Cerebellar nuclear complex (tissue), 1 donor: ENCODE measurements at places on chromosomes 7 and 10.

GRCh38 chr7:17633067-17633466, 307.2 kb downstream of the SNX13 start:
- no peak for DNase-seq

DNA sequence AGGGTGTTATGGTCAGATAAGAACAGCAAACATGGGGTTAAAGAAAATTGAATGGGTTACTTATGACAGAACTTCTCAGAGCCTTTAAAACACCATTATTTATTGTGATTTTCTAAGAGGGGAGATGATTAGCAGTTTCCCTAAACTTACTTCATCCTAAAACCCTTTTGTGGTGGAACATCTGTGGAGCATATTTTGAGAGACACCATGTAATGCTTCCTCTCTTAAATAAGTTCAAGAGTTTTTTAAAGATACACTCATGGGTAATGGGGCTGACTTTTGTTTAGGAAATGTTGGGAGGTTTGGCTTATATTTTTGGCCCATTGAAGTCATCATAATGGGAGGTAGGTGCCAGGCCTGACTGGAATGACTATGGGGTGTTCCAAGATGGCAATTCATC, 8.4 kb upstream of the PDCD4 start:
- DNase-seq: no peak

GRCh38 chr7:55273186-55273980, 91.8 kb upstream of the LANCL2 start:
- no peak for DNase-seq

- no peak for DNase-seq
These were observed 105.4 kb upstream of the BTBD16 start for GRCh38 chr10:122165484-122166276.

GRCh38 chr10:27893358-27893954, 105.4 kb downstream of the ODAD2 start:
- DNase-seq: no peak

- DNase-seq: no peak
These were observed 234.6 kb upstream of the CCDC6 start for GRCh38 chr10:60140651-60141632.

- DNase-seq: no peak
These were observed 6.9 kb downstream of the LRIT1 start for GRCh38 chr10:84234479-84234878.

DNA sequence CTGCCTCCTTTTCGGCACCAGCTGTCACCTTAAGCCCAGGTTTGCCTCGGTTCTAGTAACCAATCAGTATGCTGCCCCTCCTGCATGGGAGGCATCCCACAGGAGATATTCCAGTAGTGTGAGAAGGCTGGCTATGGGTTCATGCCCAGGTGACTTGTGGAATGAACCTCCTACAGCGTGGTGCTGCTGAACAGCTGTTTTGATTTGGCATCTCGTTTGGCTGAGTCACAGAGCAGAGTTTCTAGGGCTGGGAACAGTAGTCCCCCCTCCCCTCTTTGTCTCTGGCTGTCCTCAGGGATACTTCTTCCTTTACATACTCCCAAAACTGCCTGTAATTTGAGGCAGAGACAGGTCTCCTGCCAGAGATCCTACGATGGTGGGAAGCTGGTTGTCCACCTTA, 16.1 kb downstream of the R3HCC1L start:
- DNase-seq: no peak

- no peak for DNase-seq
These were observed 149.0 kb upstream of the CHST15 start for GRCh38 chr10:124242365-124242764.

DNA sequence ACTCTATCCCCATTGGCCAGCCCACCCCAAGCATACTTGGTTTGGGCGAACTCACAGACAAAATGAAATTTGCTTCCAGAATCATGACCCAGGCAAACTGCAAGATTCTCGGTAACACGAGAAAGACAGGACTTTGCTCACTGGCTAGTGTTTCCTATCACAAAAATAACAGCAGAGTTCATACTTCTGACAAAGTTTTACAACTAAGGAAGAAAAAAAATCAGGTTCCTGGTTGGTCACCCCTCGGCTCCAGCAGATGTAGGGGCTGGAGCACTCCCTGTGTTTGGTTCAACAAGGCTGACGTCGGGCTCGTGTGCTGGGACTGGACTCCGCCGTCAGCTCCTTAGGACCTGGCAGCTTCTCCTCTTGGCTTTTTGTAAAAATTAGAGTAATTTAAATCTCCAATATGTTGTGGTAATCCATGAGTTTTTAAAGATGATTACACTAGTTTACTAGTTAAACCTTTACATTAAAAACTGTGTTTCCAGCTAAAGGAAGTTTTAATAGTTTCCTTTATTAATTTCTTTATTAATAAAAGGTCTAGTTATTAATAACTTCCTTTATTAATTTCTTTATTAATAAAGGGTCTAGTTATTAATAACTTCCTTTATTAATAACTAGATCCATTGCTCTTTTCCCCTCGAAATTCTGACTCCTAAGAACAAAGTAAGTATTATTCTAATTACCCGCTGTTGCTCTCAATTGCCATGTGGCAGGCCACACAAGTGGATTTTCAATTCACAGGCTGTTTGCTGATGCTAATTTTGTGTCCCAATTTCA, 115.6 kb upstream of the RNF32 start:
- no peak for DNase-seq

DNA sequence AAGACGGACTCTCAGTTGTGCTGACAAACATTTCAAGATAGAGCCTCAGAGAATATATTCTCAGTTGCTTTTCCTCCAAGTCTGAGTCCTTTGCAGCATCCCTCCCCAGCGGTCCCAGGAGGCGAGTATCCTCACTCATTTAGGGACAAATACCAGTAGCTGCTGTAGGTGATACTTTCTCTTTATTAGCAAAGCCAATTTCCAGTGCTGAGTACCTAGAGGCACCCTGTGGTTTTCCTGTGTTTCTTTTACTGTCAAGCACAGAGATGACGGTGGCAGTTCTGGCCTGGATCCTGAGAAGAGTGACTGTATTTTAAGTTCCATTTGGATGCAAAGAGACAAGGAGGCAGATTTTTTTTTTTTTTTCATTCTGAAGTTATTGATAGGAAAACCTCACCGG, 1058.4 kb downstream of the SORCS3 start:
- DNase-seq: no peak

DNA sequence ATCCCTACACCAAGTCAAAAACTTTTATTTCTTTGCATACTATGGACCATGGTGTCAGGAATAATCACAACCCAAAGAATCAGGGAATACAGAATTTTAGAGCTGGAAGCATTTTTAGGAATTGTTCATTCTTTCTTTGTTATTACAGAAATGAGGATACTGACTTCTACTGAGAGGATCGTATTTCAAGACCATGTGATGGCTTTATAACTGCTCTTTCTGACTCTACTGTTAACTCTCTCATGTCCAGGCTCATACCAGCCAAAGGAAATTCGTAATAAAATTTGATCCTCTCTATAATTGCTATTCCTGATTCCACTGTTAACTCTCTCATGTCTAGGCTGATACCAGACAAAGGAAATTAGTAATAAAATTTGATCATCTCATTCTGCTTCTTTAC, 1050.9 kb upstream of the C7orf33 start:
- no peak for DNase-seq

- no peak for DNase-seq
These were observed 30.5 kb upstream of the PWWP2B start for GRCh38 chr10:132366499-132366898.

DNA sequence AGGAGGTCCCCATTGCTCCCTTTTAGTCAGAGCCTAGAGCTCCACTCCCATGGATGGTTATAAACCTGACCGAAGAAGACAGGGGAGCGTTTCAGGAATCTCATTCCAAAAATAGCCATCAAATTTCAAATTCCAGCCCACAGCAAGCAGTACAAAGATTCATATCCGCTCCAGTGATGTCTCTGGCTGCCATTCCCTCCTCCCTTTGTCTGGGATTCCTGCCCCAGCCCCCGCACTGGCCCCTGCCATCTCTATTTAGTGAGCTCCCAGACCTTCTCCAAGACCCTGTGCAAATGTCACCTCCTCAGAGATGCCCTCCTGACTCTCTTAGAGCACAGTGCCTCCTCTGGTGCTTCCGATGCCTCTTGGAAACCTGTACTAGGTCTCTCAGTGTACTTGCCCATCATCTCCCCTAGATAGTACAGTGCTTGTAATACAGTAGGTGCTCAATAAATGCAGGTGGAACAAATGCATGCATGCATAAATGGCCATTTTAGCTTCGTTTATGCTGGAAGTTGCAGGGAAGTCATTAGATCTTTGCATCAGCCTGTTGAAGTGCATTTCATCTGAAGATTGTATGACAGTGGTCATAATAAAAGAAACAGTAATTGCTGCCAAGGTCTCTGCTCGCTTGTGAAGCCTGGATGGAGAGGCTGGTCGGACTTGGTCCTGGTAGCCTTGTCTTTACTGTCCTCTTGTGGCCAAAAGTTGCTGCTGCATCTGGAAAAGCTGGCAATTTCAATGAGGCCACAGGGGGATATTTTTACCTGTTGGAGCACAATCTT, 32.0 kb upstream of the HABP2 start:
- no peak for DNase-seq

GRCh38 chr7:66336760-66337159, 131.6 kb downstream of the TPST1 start:
- no peak for DNase-seq

DNA sequence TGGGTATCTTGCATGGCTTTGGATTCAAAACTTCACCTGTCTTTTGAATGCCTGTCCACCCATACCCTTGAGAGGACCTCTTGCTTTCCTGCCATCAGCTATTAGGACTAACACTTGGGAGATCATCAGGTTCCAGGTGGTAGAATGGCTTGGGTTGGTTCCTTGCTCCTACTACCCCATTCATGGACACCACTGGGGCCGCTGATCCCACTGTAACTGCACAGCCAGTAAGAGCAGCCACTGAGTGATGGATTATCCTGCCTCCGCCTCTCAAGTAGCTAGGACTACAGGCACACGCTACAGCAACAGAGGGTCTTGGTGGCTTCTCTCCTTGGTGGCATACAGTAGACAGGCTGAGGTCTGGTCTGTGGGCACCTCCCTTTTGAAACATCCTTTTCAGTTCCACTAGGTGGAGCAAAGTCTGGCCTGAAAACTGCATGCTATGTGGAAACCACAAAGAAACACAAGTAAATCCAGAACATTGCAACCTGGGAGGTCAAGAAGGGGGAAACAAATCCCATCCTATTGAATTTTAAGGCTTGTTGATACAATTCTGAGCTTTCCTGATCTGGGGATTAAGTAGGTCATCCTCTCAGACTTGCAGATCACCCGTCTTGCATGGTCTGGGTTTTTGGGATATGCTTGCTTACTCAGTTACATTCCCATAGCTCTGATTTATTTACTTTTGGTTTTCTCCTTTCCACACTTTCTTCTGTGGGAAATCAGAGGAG, 9.4 kb downstream of the WBP1L start:
- no peak for DNase-seq

GRCh38 chr10:121961456-121961855, 13.6 kb downstream of the NSMCE4A start:
- no peak for DNase-seq

GRCh38 chr10:70652761-70653657, 19.3 kb upstream of the ADAMTS14 start:
- no peak for DNase-seq

GRCh38 chr7:16735020-16735419, 18.5 kb upstream of the TSPAN13 start:
- no peak for DNase-seq

DNA sequence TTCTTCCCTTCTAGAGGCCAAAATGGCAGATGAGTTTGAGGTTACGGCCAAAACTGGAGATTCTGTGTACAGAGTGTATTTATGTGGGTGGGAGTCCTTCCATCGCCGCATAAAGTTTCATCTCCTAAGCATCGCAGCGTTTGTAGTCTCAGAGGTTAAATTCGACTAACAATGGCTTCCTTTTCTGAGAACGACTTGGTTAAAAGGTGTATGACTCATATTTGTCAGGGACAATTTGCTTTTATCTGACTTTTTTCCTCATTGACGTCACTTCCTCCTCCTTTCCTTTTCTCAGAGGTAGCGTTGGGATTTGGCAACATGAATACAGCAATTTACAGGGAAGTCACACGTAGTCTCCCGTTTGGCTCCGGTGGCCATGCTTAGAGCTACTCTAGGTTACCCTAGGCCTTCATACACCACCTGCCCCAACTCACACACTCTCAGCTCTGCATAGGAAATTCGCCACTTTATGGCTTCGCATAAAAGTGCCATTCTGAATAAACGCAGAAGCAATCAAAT, 37.6 kb upstream of the TCF7L2 start:
- no peak for DNase-seq

- no peak for DNase-seq
These were observed 14.8 kb upstream of the VWDE start for GRCh38 chr7:12418452-12418851.

GRCh38 chr10:98320486-98321185, 52.6 kb upstream of the LOXL4 start:
- no peak for DNase-seq

GRCh38 chr7:129499999-129500398, 2.3 kb upstream of the SMKR1 start:
- no peak for DNase-seq

DNA sequence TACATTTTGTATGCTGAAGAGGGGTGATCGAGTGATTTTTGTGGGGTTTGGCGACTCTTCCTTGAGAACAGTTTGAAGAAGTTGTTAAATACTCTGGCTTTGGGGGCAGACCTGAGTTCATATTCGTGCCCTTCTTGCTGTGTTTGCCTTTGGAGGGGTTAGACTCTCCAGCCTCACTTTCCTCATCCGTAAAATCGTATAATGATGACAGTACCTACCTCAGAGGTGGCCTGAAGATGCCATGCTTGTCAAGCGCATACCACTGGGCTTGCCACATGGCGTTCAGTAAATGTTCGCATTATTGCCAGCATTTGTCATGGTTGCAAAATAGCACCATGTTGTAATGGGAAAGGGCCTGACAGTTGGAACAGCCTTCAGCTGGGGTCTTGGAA, 1.3 kb downstream of the STK17A start:
- no peak for DNase-seq

- no peak for DNase-seq
These were observed 36.3 kb downstream of the NHLRC2 start for GRCh38 chr10:113890769-113891168.

DNA sequence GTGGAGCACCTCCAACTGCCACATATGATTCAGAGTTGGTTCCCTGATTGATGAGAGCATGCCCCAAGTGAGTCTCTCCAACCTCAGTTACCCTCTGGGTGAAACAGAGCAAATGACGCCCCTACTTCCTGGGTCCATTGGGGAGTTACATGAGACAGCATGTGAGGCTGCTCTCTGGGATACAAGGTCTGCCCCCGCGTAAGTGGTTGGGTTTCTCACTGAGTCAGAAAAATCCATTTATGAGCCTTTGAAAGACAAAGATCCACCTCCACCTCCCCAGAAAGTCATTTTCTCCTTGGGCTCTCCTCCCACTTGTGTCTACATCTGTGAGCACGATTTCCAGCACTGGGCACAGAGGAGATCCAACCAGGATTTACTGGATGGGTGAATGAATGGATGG, 70.7 kb upstream of the DNAAF5 start:
- no peak for DNase-seq

GRCh38 chr7:13874783-13875182, 114.7 kb downstream of the ETV1 start:
- DNase-seq: no peak

- DNase-seq: no peak
These were observed 96.8 kb downstream of the COL13A1 start for GRCh38 chr10:69898524-69898923.

- no peak for DNase-seq
These were observed 130.0 kb downstream of the FAM53B start for GRCh38 chr10:124614003-124614659.
